ENCODE measurements at places on chromosomes 6 and 20.

DNA sequence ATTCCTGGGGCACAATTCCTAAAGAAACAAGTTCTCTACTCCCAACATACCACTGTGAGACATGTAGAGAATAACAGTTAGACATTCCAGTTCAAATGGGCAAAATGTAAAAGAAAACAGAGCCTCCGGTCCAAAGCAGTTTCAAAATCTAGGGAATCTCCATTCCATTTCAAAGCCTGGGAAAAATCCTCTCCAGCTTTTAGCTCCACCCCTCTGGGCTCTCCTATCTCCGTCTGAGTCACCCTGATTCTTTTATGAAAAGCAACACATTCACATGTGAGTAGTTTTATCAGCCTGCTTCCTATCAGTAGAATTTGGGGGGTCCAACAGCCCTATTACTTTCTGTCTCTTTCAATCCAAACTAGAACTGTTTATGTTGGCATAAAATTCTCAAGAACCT is 3.7 kb downstream of the CSNK2A1 start:
- DNase-seq, result peak; percentile 60

DNA sequence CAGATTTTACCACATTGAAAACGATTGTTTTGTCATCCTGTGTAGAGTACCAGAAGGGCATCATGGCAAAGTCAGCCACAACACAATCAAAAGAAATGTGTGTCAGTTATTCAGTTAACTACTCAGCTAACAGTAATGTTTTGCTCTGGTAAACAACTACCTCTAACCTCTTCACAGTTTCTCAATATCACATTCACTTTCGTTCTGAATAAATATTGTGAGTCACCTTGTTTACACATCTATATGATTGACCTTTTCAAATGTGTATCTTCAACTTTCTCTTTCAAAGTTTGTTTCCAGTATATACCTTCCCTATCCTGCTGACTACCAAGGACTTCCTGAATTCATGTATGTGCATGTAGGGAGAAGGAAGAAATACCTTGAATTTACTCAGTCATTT is 216.6 kb upstream of the UFL1 start:
- DNase-seq, result no peak

DNA sequence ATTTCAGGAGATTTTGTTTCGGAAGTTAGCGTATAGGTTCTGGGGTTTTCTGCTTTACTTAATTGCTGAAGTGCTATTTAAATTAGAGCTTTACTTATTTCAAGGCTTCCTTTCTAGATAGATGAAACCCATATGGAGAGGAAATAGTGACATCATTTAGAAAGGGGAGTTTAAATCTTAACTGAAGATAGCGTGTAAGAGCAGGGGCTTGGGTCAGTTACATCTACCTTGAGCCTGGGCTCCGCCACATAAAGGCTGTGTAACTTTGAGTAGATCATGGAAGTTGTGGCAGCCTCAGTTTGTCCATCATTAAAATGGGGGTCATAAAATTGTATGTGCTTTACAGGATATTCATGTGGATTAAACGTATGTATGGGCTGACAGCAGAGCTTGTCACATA is 4.7 kb downstream of the CDS2 start:
- DNase-seq, result no peak

- no peak for DNase-seq
Measured at GRCh38 chr6:163655217-163656121, 241.0 kb downstream of the QKI start.

- DNase-seq, result no peak
Measured at GRCh38 chr6:154842833-154843232, 109.6 kb downstream of the SCAF8 start.

GRCh38 chr20:54267483-54268003 is 59.7 kb downstream of the PFDN4 start:
- no peak for DNase-seq

- no peak for DNase-seq
Measured at GRCh38 chr6:54614499-54615195, 231.9 kb upstream of the FAM83B start.

DNA sequence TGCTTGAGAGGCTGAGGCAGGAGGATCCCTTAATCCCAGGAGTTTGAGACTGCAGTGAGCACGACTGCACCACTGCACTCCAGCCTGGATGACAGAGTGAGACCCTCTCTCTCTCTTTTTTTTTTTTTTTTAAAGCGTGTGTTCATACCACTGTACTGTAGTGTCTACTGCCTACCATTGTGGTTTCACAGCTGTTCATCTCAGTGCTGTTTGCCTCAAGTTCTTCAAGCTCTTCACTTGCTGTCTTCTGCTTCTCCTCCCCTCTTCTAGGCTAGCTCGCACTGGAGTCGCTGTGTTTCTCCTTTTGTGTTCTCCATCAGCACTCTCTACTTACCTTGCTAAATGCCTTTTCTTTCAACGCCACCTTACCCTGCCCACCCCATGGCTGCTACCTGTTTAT is 7.4 kb downstream of the FOXO3 start:
- no peak for DNase-seq

GRCh38 chr20:21388566-21388965 is 8.8 kb downstream of the NKX2-4 start:
- DNase-seq, result no peak

- peak; percentile 20 for DNase-seq
Measured at GRCh38 chr6:92756912-92757311, 662.4 kb downstream of the EPHA7 start.

GRCh38 chr6:11810854-11811643 is 32.4 kb upstream of the ADTRP start:
- DNase-seq, result peak; percentile 81

- DNase-seq, result peak; percentile 59
Measured at GRCh38 chr6:113481458-113481857, 375.7 kb upstream of the MARCKS start.

- peak; percentile 13 for DNase-seq
Measured at GRCh38 chr20:50758469-50758868, 27.1 kb downstream of the PARD6B start.

GRCh38 chr6:46772762-46773161 is 20.4 kb upstream of the MEP1A start:
- no peak for DNase-seq

DNA sequence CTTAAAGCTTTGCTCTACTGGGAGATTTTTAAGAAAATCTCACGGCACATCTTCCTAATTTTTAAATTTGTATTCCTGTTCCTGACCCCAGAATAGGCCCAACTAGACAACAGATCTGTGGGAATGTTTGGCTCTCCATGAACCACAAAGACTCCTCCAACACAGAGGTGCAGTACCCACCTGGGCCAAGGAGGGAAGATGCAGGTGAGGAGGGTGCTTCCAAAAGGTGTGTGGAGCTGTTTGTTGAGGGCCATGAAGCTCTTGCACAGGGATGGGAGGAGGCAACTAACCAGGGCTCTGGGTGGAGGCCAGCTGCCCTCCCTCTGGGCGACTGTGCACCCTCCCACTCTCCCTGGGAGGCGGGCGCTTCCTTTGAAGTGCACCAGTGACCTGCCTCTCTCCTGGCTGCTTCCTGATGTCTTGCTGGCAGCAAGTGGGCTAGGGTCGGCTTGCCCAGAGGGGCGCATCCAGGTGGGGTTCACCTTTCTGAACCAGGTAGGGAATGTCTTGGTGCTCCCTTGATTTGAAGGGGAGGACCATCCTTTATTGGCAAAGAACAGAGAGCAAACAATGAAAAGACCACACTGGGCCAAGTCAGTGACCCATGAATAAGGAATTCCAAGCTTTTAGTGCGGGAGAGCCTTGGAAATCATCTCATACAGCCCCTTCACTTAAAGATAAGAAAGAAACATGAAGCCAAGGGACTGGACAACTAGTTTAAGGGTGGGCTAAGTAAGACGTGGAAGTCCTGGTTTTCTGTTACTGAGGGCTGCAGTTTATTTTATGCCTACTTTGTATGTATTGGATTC is 76.0 kb downstream of the ANKRD6 start:
- peak; percentile 73 for DNase-seq

DNA sequence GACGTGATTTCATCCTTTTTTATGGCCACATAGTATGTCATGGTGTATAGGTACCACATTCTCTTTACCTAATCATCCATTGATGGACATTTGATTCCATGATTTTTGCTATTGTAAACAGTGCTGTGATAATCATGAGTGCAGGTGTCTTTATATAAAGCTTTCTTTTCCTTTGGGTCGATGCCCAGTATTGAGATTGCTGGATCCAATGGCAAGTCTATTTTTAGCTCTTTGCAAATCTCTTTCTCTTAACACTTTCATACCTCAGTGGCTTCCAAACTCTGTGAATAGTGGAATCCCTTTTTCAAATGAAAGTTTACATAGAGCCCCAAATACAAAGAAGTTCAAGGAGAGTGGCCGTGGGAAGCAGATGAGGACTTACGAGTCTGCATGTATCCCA is 105.8 kb upstream of the SPTLC3 start:
- no peak for DNase-seq

DNA sequence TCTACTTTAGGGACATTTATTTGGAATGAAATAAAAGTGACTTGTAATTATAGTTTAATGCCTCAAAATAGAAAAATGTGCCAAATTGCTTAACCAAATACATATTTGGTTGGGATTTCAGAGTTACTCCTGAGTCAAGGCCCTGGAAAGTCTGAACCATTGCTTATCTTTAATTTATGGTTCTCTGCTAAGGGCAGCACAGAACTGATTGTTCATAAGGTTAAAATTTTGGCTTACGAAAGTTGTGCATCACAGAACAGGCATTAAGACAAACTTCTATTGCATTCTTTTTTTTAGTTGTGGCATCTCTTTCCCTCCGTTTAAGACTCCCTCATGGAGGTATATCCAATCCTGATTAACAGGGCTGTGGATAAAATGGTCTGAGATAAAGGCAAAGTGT is 92.2 kb upstream of the TENT5A start:
- peak; percentile 48 for DNase-seq

DNA sequence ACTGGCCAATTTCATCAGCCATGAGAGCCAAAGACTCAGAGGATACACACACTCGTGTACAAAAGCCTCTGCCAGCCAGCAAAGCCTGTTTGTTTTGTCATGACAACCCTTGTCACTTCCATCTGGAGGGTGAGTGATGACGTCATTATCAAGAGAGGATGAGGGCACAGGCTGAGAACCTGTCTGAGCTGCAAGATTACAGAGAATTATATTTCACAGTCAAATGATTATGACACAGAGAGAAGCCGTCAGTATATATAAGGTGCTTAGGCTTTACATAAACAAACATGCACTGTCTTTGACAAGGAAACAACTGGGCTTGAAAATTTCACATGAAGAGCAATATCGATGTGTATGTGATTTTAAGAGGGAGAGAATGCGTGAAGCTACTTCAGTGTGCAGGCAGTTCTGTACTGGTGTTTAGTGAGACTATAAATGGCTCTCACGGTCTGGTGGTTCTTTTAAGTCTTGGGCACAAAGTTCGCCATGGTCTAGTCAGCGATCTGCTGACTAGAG is 36.5 kb upstream of the BCLAF1 start:
- DNase-seq, result no peak

DNA sequence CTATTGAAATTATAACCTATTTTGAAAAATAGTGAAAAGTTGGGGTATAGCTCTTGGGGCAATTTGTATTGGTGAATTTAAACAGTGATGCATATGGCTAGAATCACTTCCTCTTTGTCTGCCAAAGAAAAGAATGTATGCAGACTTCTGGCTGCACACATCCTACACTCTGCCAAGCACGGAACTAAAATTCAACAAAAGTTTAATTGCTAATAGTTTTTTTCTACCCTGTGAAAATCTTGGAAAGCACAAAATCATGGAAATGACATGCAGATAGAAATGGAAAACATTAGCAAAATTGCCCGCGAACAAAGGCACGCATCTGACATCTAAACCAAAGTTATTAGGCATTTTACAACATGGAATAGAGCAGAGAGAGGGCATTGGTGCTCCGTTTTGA is 106.4 kb upstream of the PDE10A start:
- DNase-seq, result no peak
